ENCODE measurements at places on chromosomes 7 and 10.

DNA sequence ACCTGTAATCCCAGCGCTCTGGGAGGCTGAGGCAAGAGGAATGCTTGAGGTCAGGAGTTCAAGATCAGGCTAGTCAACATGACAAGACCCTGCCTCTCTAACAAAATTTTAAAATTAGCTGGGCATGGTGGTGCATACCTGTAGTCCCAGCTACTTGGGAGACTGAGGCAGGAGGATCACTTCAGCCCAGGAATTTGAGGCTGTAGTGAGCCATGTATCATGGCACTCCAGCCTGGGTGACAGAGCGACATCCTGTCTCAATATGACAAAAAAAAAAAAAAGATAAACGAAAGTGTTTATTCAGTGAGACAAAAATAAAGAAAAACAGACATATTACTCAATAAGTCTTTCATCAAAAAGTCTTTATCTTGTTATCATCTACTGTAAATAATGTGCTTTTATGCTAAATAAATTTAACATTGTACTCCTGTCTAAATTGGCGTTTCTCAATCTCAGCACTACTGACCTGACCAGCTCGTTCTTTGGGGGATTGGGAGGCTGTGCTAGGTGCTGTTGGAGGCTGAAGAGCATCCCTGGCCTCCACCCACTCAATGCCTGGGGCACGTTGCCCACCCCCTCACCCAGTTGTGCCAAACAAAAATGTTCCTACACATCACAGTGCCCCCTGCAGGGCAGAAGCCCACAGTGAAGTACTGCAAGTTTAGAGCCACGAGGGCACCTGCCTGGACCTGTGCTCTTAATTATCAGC, 57.7 kb downstream of the NCAPG2 start:
- no peak for DNase-seq

DNA sequence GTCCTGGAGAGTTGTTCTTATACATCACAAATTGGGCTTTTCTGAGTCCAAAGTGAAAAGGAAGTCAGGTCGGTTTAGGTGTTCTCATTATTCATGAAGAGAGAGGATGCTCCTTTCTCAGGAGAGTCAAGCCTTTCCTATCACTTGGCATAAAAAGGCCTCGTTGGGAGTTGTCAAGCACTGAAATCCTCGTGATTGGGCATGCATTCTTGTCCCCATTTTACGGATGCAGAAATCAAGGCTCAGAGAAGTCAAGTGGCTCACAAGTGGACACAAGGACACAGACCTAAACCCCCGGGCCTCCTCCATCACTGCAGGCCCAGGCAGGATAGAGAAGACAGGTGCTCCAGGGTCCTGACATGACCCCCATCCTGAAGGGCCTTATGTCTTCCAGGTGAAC, 8.5 kb downstream of the RBP3 start:
- no peak for DNase-seq

DNA sequence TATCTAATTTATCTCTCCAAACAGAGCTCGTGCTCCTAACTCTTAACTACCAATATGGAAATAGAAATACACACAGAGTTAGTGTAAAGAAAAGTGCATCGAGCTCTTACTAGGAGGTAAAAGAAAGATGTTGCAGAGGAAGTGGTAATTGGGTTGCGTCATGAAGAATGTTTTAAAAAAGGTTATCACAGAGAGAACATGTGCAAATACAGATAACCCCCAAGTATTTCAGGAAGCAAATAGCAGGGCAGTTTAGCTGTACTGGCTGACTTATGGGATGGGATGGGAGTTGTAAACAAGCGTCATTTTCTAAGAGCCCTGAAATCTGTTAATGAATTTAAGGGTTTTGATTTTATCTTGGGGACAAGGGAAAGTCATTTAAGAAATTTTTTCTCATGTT, 153.9 kb downstream of the AGMO start:
- no peak for DNase-seq

GRCh38 chr10:117259279-117259678, 18.4 kb downstream of the SLC18A2 start:
- DNase-seq: no peak

GRCh38 chr10:29600067-29600466, 34.7 kb downstream of the SVIL start:
- DNase-seq: no peak

- DNase-seq: peak; percentile 89
These were observed 26.3 kb upstream of the PPIF start for GRCh38 chr10:79320820-79321493.

GRCh38 chr10:122181876-122182275, 89.2 kb upstream of the BTBD16 start:
- DNase-seq: no peak

DNA sequence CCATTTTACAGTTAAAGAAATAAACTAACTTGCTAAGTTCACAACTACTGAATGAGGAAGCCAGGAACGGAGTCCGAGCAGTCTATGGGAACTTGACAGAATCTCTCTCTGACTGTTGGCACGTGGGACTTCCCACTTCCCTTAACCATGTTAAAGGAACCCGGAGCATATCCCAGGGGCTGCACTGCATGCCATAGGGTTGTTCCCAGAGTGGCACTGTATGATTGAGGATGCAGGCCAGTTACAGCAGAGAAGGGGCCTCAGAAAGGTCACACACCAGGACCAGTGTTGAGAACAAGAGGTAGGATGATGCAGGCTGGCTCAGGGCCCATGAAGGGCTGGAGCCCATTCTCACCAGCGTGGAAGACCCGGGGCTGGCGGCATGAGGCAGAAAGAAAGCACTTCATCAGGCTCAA, 201.8 kb downstream of the NSUN6 start:
- no peak for DNase-seq

GRCh38 chr7:140360697-140361229, 37.6 kb downstream of the SLC37A3 start:
- no peak for DNase-seq

DNA sequence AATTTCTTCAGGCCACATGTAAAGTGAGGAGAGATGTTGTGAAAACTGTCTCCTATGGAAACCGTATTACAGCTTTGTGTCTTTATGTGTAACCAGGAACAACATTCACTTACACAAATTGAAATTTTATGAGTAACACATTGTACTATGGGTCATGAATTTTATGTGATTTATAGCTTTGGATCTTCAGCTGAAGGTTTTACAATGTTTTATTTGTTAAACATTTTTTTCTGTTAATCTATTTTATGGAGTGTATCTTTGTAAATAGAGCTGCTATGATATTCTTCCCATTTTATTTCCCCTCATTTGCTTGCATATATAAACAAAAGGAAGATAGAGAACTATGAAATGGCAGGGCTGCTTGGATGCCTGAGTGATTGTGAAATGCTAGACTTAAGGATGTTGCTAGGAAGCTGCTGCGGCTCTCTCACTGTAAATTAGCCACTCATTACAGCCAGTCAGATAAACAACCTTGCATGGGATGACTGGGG, 104.5 kb upstream of the PCLO start:
- no peak for DNase-seq

- DNase-seq: peak; percentile 78
These were observed 14.4 kb downstream of the DENND2A start for GRCh38 chr7:140625908-140626868.

DNA sequence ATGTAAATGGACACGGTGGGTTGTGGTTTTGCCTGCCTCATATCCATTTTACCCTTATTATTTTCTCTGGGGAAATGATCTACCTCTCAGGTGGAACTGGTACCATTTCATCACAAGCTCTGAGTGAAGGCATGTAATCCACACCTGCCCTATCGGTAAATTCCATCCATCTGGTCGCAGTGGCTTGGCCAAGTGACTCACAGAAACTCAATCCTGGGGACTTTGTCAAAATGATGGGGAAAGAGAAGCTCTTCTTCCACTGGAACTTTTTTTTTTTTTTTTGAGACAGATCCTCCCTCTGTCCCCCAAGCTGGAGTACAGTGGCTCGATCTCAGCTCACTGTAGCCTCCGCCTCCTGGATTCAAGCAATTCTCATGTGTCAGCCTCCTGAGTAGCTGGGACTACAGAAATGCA, 48.2 kb upstream of the ANKRD1 start:
- no peak for DNase-seq

DNA sequence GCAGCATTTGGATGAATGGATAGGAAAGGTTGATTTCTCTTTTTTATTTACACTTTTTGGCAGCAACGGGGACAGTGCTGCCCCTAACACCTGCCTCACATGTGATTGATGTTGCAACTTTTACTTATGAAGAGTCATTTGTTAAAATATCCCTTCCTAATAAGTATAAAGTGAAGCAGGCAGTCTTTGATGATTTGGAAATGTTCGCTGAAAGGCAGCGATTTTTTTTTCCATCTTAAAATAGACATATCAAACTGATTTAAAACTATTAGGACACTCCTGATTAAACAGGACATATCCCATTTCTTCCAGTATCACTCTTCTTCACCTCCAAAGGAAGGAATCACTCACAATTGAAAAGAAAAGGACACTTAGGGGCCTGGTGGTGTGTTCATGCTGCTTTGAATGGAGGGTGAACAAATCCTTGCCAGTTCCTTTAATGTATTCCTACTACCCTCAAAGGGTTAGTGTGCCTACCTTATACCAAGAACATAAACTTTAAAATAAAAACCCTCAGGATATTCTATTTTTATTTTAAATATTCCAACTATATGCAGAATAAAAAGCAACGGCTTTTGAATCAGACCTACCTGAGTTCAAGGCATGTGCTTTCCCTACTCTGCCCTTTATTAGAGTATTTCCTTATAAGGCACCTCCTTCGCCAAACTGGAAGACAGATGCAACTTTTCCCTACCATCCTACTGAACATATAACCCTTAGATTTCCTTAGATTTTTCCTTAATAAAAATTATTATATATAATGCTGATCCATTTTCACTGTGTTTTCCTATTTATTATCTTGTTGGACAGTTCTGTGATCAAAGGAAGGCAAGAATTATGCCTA, 1.1 kb downstream of the ADK start:
- DNase-seq: no peak

- DNase-seq: no peak
These were observed 874 bp downstream of the BAIAP2L1 start for GRCh38 chr7:98399890-98400541.

DNA sequence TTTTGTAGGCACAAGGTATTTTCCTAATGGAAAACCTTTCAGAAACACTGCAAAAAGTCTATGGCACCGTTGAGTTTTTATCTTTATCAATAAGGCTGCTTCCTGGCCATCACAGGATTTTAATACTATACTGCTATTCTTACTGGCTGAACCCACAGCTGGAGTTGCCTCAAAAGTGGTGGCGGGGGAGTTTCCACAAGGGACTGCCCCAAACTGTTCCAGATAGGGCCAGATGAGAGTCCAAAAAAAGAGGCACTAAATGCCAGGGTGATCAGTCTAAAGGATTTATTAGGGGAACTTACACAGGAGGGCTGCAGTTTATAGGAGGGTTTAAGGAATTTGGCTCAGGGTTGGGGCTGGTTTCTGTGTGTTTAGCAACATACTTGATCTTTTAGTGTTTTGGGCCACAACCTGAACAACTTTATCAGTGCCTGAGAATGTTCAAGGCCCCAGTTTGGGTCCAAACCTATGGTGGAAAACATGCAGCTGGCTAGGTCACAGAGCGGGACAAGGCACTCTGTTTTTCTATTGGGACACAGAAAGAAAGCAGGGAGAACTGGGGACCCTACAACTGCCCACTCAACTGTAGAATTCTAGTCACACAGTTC, 41.4 kb downstream of the STAM start:
- no peak for DNase-seq

GRCh38 chr10:50367732-50368131, 116.4 kb upstream of the ASAH2 start:
- DNase-seq: peak; percentile 51

DNA sequence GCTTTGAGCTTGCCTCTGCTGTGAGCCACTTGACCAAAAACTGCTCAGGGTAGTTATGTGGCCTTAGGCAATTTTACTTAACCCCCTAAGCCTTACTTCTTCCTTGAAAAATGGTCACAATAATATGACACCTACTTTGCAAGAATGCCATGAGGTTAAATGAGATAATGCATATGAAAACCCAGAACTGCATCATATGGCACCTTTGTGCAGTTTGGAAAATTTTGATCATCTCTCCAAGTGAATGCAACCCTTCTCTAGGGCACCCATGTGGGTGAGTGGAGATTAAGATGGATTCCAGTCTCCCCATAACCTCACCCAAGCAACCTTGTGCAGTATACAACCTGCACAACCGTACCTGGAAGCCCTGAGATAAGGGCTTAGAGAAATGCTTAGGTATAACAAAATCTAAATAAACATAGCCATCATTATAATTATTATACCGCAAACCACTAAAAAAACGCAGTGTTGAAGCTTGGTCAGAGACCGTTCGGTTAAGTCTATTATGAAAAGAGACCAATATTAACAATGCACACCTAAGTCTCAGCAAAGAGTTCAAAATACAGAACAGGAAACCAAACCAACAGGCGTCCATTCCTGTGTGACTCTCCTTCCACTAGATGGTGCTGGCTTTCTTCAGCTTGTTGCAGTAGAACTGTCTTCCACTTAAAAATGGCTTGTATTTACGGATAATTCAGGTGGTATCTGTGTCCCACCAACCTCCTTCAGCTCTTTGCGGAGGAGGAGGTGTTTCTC, 21.0 kb upstream of the ASB15 start:
- DNase-seq: peak; percentile 28

DNA sequence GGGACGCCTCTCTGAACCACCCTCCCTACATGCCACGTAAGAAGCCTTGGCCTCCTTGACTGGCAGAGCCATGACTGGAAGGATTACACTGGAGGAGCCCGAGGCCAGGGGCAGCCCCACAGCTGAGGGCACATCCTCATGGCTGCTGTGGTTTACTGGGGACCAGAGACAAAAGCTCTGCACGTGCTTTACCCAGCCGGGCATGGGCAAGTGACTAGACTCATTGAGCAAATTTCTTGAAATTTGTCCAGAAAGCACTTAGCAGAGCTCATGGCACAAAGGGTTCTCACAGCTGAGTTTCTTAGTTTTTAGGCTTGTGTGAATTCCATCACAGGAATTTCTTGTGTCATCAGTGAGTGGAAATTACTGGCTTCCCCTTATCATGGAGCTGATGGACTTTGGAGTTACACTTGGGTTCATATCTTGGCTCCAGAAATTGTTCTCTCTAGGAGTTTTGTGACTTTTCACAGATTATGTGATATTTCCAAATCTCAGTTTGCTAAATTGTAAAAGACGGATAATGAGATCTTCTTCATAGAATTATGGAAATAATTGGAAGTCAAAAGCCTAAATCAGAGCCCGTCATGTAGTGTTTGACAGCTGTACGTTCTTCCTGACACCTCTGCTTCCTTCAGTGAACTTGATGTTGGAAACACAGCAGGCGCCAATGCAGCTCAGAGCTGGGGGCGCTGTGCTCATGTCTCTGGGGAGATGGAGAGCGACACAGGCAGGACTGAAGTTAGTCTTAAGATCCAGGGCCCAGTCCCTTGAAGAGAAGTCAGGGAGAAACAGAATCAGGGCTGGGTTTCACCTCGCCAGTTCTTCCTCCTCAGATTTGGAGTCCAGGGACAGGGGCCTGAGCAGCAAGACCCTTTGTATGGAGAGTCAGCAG, 47.7 kb upstream of the MGAM2 start:
- no peak for DNase-seq
